SW480 (cell line): ENCODE measurements at places on chromosomes 11 and 22.

GRCh38 chr22:49218142-49218541 is 609.5 kb downstream of the BRD1 start:
- no peak for DNase-seq

GRCh38 chr11:26839911-26840698 is 118.2 kb upstream of the SLC5A12 start:
- no peak for DNase-seq

DNA sequence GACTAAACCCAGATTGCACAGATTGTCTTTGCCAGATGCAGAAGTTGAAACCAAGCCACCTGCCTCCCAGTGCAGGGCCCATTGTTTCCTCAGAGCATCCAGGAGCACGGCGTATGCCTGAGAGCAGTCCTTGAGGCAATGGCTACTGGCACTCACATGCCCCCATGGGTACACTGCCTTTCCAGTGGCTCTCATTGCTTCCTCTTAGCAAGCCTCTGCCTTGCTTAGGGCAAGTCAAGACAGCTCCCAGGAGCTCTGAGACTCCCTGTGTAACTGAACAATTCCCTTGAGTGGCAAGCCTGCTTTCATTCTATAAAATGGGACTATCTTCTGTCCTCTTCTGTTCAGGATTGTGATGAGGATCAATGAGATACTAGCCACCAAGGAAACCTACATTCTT is 4.1 kb downstream of the SYTL2 start:
- DNase-seq = no peak

DNA sequence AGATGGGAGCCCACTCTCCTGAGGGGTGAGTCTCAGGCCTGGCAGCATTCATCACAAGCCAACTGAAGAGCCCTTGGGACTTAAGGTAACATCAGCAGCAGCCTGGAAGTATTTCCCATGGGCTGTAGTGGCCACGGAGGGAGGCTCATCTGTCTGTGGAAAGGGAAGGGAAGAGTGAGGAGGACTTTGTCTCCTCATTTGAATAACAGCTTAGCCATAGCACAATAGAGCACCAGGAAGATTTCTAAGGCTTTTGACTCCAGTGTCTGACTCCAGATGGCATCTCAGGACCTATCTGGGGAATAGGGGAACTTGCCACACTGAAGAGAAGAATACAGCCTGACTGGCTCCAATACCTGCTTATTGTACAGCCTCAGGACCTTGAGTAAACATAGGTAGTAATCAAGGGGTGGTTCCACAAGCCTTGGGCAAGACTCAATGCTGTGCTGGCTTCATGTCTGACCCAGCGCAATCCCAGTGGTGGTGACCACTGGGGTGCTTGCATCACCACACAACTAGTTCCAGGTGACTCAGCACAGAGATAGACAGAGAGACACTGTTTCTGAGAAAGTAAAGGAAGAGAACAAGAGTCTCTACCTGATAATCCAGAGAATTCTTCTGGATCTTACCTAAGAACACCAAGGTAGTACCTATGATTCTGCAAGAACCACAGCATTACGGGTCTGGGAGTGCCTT is 510.5 kb upstream of the CCDC179 start:
- no peak for DNase-seq

DNA sequence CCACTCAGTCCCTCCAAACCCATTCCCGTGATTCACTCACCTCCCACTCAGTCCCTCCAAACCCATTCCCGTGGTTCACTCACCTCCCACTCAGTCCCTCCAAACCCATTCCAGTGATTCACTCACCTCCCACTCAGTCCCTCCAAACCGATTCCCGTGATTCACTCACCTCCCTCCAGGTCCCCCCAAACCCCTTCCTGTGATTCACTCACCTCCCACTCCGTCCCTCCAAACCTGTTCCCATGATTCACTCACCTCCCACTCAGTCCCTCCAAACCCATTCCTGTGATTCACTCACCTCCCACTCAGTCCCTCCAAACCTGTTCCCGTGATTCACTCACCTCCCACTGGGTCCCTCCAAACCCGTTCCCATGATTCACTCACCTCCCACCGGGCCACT is 639.6 kb downstream of the BRD1 start:
- DNase-seq = peak; percentile 25

- DNase-seq = peak; percentile 16
These were observed 29.5 kb downstream of the CHEK2 start for GRCh38 chr22:28711820-28712777.

- no peak for DNase-seq
These were observed 388.9 kb upstream of the ANO3 start for GRCh38 chr11:25943031-25943430.
